ENCODE measurements at places on chromosomes 12 and 14.
A peak's percentile ranks its signal among the peaks of the same experiment; 100 is the strongest.

- no peak for DNase-seq
Measured at GRCh38 chr14:92945959-92946846, 23.3 kb downstream of the CHGA start.

GRCh38 chr12:116455540-116456329, 103.4 kb upstream of the MAP1LC3B2 start:
- DNase-seq = peak; percentile 83

DNA sequence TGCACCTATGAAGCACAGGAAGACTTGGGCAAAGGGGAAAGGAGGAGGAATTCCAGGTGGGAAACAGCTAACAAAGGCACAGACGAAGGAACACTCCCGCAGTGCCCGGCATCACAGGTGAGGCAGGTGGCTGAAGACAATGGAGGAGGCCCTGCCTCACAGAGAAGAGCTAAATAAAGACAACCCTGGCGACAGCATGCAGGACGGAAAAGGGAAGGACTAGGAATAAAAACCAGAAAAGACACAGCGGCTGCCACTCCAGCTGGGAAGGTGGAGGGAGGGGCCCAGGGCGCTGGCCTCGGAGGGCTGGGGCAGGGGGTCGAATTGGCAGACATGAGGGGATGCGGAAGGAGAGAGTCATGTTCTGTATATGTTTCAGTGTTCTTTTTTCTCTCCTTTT, 43.0 kb upstream of the ANO2 start:
- no peak for DNase-seq

DNA sequence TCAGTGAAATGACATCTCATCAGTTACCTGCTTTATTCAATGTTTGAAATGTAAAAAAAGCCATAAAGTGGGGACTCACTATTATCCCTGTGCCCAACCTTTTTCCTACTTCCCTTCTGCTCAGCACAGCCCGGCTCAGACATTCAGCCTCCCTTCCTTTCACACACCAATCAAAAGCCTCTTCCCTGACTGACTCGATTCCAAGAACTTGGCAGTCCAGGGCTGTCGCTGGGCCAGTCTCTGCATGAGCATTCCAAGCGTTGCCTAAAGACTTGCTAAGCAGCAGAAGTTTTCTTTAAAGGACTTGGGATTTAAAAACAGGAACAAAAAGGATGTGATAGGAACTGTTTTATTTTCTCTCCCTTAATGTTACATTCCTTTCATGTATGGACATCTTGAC, 22.7 kb downstream of the ITPR2 start:
- no peak for DNase-seq

DNA sequence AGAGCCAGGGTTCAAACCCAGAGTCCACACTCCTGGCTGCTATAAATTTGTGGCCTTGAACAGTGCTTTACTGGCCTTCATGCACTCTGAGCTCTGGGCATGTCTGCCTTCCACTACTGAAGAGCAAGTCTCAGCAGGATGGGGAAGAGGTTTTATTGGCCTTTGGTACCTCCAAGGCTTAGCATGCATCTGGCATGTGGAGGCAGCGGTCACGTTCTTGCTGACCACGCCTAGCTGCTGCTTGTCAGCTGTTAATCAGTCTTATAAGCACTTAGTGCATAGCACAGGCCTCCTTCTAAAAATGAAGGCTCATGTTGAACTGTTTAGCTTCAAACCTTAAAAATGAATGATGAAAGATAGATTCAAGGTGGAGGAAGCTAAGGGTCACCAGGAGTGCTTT, 177.5 kb downstream of the PELI2 start:
- no peak for DNase-seq

DNA sequence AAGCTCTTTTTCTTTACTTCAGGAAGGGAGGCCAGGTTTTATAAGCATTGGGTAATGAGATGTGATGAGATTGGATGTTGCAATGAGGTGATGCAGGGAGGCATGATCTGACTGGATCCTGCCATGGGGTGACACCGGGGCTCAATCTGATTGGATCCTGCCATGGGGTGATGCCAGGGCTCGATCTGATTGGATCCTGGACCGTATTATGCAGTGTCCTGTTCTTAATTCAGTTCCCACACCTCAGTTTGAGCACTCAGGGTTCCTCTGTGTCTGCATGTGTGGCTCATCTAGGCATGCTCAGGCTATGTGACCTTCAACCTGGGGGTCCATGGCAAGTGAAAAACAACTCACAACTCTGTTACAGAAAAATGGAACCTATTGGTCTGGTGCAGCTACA, 166.4 kb downstream of the SLC15A4 start:
- DNase-seq = no peak

- DNase-seq = no peak
Measured at GRCh38 chr12:117885211-117885610, 83.6 kb downstream of the KSR2 start.

GRCh38 chr12:129964826-129965457, 61.1 kb upstream of the TMEM132D start:
- no peak for DNase-seq

GRCh38 chr12:25480145-25480544, 72.9 kb downstream of the LMNTD1 start:
- DNase-seq = no peak

GRCh38 chr12:110533607-110534006, 31.5 kb downstream of the RAD9B start:
- no peak for DNase-seq

DNA sequence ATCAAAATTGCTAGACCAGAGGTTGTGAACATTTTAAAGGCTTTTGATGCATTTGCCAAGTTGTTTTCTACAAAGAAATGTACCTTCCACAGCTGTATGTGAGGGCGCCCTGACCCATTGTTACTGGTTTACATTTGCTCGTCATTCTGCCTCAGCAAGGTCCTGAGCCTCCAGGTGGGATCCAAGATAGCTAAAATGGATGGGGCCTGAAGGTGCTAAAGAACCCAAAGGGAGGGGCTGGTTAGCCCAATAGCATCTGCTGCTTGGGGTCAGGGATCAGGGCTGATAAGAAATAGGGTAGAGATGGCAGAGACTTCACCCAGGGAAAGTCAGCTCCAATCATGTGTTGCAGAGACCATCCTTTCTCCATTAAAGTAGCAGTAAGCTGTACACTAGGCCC, 43.1 kb downstream of the GALNT16 start:
- DNase-seq = no peak

DNA sequence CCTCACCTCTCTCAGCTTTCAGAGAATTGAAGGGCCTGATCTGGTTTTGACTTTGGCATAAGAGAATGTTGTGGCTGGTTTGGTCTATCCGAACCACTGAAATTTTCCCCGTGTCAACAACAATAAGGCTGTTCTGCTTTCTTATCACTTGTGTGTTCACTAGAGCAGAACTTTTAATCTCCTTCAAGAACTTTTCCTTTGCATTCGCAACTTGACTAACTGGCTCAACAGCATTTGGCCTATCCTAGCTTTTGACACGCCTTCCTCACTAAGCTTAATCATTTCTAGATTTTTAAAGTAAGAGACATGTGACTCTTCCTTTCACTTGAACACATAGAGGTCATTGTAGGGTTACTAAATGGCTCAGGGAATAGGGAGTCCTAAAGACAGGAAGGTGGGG, 25.9 kb upstream of the EDDM3A start:
- no peak for DNase-seq

GRCh38 chr12:50580436-50580835, 75.7 kb downstream of the DIP2B start:
- DNase-seq = no peak

GRCh38 chr14:69768873-69769272, 1.9 kb downstream of the SRSF5 start:
- no peak for DNase-seq

GRCh38 chr14:31419967-31420318, 407 bp downstream of the HEATR5A start:
- DNase-seq = no peak

DNA sequence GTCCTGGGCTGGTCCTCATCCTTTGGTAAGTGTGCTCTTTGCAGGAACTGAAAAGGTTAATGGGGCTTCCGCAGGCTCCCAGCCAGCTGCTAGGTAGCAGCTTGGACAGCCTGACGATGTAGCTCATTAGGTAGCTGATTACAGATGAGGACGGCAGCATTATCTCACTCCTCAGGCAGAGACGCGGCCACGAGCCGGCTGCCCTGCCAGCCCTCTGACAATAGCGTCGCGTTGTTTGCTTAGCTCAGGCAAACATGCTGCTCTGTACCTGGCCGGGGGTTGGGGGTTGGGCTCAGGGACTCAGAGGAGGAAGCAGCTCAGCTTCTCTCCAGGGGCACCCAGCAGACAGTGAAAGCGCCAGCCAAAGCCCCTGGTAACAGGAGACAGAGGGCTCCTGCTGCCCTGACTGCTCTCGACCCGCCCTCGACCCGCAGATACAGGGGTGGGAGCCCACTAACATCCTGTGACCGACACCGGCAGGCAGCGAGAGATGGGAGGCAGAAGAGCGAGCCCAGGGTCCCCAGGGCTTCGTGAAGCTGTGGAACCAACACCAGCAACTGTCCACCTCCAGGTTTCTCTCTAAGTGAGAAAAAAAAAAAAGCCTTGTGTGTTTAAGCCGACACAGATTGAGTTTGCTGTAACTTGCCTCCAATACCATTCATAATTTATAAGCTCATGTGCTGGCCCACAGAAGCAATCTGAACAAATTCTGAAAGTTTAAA, 53.4 kb upstream of the DLK1 start:
- DNase-seq = no peak

- no peak for DNase-seq
Measured at GRCh38 chr12:113425960-113426453, 3.8 kb downstream of the SDSL start.

DNA sequence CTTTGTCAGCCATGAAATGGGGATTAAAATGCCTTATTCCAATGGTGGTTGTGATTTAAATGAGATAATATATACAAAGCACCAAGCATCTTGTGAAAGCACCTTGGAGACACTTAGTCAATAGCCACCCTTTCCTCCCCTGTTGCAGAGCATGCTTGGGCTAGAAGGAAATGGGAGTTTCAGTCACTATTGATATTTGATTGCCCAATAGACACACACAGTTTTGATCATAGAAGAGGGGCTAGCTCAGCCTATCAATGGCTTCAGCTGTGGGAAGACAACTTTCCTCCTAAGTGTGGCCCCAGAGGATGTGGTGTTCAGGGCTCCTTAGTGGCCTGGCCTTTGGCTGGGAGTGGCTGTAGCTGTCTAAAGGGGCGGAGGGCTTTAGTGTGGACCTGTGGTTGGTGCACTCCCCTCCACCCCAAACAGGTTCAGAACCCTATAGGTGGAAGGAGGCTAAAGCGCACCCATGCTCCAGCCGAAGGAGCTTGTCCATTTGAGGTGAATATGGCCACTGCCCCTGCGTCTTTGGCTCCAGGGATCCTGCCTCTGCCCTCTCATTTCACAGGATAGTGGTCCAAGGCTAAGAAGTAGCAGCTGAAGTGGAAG, 132.3 kb downstream of the TMEM30B start:
- no peak for DNase-seq

DNA sequence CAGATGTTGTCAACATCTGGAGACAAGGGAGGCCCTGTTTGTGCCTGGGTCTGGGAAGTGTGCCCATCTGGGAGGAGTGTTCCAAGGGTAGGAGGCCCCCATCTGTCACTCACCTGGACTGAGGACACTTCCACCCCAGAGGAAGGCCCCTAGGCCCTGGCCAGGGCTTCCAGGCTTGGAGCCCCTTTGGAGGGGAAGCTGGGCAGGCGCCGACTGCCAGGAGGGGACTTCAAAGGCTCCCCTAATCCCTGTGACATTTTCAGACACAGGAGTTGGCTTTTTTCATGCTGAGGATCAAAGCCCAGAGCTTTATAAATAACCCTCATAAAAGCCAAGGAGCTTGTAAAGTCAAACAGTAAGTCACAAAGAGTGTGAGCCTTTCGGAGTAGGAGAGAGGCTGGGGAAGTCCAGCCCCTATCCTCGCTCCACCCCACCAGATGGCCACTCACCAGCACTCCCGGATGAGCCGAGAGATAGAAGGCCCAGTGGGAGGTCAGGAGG, 17.6 kb upstream of the FAM222A start:
- no peak for DNase-seq

- DNase-seq = no peak
Measured at GRCh38 chr12:53866727-53867126, 71.9 kb upstream of the HOXC13 start.

GRCh38 chr14:77554207-77554606, 55.6 kb upstream of the ISM2 start:
- no peak for DNase-seq
